NCI-H2107 (cell line): ENCODE measurements at places on chromosomes 11 and 22.

DNA sequence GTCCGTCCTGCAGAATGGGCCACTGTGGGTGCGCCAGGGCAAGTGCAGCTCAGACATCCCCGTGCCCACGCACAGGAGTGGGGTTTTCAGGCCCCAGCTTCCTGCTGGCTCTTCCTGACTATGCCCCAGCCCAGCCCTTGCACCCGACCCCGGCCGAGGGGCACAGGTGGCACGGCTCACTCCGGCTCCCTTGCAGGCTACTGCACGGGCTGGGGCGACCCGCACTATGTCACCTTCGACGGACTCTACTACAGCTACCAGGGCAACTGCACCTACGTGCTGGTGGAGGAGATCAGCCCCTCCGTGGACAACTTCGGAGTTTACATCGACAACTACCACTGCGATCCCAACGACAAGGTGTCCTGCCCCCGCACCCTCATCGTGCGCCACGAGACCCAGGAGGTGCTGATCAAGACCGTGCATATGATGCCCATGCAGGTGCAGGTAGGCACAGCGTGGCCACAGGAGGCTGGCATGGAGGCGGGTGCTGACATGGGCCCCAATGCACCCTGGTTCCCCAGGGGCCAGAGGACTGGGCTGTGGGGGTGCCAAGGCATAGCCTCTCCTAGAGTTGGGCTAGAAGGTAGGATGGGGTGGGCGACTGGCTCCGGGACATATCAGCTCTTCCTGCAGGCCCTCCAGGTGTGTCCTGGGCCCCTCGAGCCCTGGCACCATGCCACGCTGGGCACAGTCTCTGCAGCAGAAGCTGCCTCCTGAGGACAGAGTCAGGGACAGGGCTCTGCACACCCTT, 27.7 kb downstream of the MUC2 start:
- no peak for DNase-seq

- DNase-seq: no peak
These were observed 1.9 kb downstream of the PIWIL3 start for GRCh38 chr22:24772493-24773220.

DNA sequence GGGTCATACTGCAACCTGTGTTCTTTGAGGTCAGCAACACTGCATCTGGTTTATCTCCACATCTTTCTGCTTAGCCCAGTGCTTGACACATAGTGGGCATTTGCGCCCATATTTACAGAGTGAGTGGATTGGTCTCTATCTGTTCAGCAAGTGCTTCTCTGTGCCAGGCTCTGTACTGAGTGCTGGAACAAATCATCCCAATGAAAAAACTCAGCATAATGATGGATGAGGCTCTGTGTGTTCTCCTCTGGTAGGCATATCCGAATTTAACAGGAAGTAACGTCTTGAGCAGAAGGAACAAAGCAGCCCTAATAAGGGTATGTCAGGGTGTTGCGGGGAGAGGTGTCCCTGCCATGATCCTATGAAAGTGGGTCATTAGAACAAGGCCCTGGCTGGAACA, 46.0 kb downstream of the MCM5 start:
- no peak for DNase-seq

GRCh38 chr11:112537026-112537425, 276.4 kb upstream of the PLET1 start:
- no peak for DNase-seq

- no peak for DNase-seq
These were observed 34.5 kb downstream of the CSTPP1 start for GRCh38 chr11:46970913-46971625.
